CD4-positive, alpha-beta T cell treated with Interleukin-10 for 1 hour (primary cell): ENCODE measurements at places on chromosomes 5 and 9.
A peak's percentile ranks its signal among the peaks of the same experiment; 100 is the strongest.

GRCh38 chr9:118595719-118596305, 773.4 kb downstream of the BRINP1 start:
- no peak for DNase-seq

DNA sequence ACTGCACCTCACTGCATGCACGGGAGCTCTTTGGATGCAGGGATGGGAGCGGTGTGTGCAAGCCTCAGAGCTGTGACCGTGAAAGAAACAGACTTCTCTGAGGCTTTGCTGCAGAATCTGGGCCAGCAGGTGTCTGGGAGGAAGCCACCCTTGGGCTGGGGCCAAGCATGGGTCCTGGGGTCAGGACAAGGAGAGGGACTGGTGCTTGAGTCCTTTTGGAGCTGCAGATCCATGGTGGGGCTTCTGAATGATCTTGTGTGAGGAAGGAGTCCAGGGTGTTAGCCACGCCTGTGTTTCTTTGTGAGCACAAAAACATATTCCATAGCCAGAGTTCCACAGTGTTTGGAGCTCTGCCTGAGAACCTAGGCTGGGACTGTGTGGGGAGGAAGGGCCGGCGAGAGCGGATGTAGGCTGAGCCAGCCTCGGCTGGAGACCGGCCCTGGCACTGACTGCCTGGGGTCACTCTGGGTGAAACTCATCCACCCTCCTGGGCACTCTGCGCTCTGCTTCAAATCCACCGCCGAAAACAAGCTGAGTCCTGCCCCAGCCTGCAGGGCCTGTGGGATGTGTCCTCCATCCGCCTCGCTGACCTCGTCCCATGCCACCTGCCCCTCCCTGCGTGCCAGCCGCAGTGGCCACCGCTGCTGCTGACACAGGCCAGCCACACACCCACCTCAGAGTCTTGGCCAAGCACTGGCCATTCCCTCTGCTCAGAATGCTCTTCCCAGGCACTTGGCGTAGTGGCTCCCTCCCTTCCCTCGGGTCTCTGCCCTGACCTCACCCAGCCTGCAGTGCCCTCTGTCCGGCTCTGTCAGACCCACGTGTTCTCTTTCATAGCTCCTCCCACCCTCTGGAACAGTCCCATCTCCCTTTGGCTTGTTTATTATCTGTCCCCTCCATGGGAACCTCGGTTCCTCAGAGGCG, 26.7 kb downstream of the ERGIC1 start:
- no peak for DNase-seq

DNA sequence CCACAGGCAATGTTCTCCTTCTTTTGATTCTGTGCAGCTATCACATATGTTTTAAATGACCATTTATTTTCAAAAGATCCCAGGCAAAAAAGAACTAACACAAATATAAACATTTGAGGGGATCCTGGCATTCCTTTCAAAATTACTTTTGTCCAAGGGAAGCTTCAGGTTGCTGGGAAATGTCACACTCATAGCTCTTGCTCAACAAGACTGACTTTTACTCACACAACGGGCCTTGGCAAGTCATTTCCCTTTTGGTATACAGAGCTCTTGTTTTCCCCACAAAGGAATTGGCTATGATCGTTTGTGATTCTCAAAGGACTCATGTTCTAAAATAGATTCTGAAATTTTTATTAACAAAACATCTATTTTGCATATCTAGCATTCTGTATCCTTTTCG, 4.5 kb upstream of the PALM2AKAP2 start:
- no peak for DNase-seq

DNA sequence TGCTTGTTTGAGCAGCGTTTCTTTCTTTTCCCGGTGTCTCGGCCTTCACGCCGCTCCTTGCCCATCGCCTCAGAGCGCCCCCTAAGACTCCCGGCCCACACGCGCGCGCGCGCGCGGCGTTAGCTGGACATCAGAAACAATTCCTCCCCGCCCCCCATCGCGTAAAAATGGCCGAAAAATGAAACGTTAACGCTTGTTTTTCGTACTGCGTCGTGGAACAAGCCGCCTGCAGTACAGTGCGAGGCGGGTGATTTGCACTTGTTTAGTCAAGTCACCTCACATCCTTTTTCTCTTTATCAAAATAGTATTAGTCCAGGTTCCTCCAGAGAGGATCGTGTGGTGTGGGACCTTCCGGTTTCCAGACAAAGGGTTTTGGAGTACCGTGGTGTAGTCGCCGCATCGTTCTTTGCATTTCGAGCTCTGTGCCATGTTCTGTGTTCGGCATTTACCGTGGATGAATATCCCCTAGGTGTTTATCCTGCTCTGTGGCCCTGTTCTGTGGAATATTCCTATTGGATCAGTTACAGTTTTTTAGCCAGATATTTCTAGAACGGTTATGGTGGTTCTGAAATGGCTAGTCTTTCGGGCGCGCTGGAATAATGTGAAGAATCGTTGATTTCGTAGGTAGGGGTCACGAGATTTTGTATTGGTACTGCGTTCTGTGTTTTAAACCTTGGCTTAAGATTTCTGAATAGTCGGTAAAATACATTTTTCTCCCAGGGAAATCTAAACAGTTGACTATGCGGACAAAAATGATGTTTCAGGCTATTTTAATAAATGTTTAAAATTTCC, 1.0 kb downstream of the MATR3 start:
- DNase-seq, result peak; percentile 65

GRCh38 chr9:97633859-97634490, 354 bp downstream of the NCBP1 start:
- peak; percentile 21 for DNase-seq

DNA sequence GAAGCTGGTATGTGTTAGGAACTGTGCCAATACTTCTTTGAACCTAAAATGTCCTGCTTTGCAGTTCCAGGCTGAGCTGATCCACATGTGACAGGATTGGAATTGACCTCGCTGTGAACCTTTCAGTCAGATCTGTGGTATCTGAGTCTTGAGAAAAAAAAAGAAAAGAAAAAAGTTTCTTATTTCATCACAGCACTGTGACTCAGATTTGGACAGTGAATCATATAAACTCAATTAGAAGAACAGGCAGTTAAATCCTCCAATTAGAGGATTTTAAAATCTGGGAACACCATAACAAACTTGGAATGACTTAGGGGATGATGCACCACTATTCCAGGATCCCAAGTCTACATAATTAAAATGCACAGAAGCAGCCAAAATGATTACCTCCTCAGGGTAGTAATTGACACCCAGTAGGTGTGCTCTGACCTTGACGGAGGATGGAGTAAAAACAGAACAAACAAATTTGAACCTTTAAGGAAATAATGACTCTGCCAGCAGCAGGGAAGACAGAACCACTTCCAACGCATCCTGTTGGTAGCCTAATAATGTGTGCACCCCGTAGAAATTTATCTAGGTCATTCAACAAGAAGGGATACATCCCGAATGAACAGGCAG, 57.8 kb upstream of the RAI14 start:
- DNase-seq, result no peak

DNA sequence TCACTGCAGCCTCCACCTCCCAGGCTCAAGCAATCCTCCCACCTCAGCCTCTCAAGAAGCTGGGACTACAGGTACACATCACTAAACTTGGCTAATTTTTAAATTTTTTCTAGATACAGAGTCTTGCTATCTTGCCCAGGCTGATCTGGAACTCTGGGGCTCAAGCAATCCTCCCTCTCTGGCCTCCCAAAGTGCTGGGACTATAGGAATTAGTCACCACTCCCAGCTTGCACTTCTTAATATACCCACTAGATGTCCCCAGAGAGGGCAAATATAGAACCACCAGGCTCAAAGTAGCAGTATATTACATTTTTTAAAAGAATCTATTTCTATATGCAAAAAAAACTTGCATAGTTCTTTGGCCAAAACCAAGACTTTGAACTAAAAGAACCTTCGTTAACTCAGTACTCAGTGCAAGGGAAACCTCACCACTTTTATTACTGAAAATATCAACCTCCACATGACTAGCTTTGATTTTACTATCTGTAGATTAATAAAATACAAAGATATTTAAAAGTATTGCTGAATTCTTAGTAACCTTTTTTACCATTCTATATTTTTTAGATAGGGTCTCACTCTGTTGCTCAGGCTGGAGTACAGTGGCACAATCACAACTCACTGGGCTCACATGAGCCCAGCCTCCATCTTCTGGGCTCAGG, 25.8 kb upstream of the HSD17B3 start:
- DNase-seq, result peak; percentile 73

GRCh38 chr9:114169029-114169951, 14.0 kb downstream of the COL27A1 start:
- no peak for DNase-seq
